ENCODE measurements at places on chromosomes 5 and 9.
A peak's percentile ranks its signal among the peaks of the same experiment; 100 is the strongest.

DNA sequence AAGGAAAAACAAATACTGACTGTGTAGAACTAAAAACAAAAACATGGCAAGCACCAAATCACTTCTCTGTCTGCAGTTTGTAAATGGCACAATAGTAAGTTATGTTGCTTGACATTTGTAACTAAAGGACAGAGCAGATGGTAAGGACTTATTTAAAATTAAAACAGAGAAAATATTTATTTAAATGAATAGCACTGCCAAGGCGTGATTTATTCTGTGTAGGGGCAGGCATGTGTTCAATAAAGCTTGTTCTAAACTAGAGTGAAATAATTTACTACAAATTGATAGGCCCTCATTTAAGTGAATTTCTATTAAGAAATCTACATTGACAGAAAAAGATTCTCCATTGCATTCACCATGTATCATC lies 231.5 kb downstream of the CYLC2 start:
- no peak for DNase-seq

GRCh38 chr9:95784318-95784717 lies 91.2 kb upstream of the ERCC6L2 start:
- no peak for DNase-seq

- no peak for DNase-seq
Measured at GRCh38 chr5:11390291-11390767, 513.9 kb downstream of the CTNND2 start.

GRCh38 chr5:77449981-77450380 lies 42.1 kb downstream of the WDR41 start:
- DNase-seq = peak; percentile 44

All from MV-4-11 (cell line).